ENCODE measurements at places on chromosomes 1 and 21.

DNA sequence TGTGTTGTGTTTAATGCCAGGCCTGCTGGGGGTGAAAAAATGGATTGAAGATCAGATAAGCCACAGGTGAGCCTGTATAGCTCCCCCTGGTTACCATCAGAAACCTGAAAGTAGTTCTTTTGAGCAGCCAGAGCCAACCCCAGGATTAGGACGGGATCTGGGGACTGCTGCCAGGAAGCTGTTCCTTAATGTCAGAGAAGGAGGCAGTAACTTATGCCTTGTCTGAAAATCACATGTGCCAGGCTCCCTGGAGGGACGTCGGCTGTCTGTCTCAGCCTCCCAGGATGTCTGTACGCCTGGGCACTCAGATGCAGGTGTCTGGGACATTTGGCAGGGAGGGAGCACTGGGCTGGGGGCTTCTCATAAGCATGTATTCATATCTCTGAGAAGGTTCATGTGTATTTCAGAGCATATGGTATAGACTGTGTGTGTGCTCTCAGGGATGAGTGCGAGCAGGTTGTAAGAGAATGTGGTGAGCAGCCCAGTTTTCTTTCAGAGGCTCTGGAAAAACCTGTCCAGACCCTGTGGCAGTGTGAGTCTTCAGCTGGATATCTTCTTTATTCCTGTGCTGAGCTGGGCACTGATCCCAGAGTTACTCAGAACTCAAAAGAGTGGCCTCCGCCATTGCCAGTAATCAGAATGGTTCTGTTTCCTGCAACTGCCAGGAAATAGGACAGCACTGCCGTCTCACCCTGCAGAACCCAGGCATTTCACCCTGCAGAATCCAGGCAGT lies 2.8 kb downstream of the FAM43B start:
- DNase-seq, result no peak

- DNase-seq, result no peak
Measured at GRCh38 chr1:198677027-198677426, 38.2 kb downstream of the PTPRC start.

- no peak for DNase-seq
Measured at GRCh38 chr1:158607296-158607695, 2.2 kb downstream of the OR10Z1 start.

GRCh38 chr1:206706806-206707366 lies 22.2 kb downstream of the MAPKAPK2 start:
- DNase-seq, result no peak

DNA sequence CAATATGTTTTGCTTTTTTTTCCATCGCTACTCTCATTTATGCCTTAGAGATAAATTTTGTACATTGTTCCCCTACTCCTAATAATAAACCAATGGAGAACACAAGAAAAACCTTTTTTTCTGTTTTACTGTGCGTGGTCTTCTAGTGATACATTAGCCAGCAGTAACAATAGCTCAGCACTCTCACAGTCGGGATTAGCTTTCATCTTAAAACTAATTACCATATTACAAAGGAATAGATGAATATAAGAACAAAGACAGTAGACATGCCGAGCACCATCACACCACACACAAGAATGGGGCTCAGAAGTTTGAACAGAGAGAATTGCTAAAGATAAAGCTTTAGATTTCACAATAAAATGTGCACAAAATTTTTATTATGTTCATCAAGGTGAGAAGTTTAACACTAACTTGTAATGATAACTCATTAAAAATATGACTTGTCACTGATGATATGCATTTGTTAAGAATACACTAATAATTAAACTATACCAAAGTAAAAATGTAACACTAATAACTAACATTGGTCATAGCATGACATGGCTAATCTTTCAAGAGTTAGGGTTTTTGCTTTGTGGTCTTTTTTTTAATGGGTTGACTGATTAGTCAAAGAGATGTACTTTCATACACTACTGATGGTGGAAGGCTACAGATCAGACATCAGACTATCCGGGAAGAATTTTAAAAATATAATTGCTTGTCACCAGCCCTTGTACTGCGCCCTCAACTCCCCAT lies 61.8 kb downstream of the EXTL2 start:
- DNase-seq, result no peak

Data from activated CD8-positive, alpha-beta memory T cell treated with anti-CD3 and anti-CD28 coated beads, Interleukin-2, amount 50 U/mL, for 4 hours (primary cell).